ENCODE measurements at places on chromosomes 2 and 18.
A peak's percentile ranks its signal among the peaks of the same experiment; 100 is the strongest.

GRCh38 chr2:14781142-14781541 lies 148.6 kb downstream of the LRATD1 start:
- DNase-seq, result no peak

DNA sequence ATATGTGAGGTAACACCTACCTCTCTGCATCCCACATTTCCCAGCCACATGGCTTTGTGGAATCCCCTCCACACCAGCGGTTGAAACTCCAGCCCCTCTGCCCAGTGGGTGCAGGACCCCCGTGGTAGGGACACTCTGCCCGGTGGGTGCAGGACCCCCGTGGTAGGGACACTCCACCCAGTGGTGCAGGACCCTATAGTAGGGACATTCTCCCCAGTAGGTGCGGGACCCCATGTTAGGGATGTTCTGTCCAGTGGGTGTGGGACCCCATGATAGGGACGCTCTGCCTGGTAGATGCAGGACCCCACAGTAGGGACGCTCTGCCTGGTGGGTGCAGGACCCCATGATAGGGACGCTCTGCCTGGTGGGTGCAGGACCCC lies 11.5 kb downstream of the COPS9 start:
- DNase-seq, result no peak

- DNase-seq, result no peak
Measured at GRCh38 chr2:65819963-65820362, 387.6 kb upstream of the SPRED2 start.

GRCh38 chr2:134782792-134783191 lies 55.6 kb upstream of the ACMSD start:
- DNase-seq, result no peak

DNA sequence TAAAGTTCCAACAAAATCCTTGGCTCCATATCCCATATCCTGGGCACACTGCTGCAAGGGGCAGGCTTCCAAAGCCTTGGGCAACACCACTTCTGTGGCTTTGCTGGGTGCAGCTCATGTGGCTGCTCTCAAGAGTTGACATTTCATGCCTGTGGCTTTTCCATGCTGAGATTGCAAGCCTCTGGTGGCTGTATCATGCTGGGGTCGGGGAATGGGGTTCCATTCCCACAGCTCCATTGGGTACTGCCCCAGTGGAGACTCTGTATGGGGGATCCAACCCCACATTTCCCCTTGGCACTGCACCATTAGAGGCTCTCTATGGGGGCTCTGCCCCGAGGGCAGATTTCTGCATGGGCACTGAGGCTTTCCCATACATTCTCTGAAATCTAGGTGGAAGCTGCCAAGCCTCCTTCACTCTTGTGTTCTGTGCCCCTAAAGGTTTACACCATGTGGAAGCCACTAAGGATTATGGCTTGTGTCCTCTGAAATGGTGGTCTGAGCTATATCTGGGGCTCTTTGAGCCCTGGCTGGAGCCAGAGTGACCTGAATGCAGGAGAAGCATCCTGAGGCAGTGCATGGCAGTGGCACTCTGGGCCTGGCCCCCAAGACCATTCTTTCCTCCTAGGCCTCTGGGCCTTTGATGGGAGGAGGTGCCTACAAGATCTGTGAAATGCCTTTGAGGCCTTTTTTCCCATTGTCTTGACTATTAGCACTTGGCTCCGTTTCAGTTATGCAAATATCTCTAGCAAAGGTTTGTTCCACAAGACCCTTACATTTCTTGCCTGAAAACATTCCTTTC lies 107.9 kb downstream of the PTGR3 start:
- no peak for DNase-seq

- DNase-seq, result no peak
Measured at GRCh38 chr2:212936572-212936971, 214.8 kb downstream of the IKZF2 start.

GRCh38 chr2:166147883-166148282 lies 20.1 kb upstream of the SCN1A start:
- DNase-seq, result no peak

DNA sequence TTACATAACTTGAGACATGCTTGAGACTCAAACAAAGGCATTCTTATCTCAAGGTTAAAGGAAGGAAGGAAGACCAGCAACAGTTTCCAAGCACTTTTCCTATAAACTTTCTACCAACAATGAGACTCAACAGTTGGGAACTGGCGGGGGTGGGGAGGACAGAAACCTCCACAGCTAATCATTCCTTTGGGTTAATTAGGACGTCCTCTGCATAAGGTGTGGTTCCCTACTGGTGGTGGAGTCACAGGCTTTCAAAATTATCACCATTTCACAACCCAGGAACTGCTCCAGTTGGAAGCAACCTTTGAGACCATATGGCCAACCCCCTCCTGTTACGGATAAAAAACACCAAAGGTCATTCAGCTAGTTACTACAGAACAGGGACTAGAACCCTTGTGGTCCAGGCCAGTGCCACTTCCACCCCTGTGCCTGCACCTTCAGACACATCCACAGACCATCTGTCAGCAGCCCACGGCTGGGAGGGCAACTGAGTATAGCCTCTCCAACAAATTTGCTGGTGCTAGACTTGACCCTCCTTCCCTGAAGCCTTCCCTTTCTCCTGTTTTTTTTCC lies 30.1 kb upstream of the ATL2 start:
- no peak for DNase-seq

DNA sequence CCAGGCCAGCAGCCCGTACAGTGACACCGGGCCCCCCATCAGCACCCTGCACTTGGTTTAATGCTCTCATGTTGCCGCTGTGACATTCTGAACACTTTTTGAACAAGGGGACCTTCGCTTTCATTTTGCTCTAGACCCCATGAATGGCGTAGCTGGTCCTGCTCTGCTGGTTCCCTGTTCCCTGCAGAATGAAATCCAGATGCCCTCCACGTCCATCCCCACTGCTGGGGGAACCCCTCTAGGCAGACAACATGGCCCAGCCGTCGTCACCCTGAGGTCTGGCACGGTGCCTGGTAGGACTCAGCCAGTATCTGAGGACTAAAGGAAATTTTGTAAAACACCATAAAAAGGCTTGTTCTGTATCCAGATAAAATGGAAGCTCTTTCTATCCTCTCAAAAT lies 128.6 kb downstream of the KCTD1 start:
- DNase-seq, result peak; percentile 26

DNA sequence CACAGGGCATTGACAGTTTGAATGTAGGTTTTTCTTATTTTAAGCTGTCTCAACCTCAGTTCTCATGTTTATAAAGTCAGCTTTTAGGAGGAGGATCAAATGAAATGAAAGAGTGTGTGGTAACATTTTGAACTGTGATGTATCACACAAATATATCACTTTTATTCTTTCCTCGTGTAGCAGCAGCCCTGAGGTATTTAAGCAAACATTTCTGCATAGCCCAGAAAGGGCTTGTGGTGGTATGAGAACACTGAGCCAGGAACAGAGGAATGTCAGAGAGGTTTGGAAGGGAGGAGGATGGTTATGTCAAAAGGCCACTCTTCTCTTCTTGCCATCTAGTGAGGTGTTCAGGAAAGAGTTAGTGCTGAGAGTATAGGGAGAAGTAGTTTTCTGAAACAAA lies 150.2 kb downstream of the PARD3B start:
- peak; percentile 72 for DNase-seq
